Kasumi-1 (cell line): ENCODE measurements at places on chromosomes 3 and 15.

DNA sequence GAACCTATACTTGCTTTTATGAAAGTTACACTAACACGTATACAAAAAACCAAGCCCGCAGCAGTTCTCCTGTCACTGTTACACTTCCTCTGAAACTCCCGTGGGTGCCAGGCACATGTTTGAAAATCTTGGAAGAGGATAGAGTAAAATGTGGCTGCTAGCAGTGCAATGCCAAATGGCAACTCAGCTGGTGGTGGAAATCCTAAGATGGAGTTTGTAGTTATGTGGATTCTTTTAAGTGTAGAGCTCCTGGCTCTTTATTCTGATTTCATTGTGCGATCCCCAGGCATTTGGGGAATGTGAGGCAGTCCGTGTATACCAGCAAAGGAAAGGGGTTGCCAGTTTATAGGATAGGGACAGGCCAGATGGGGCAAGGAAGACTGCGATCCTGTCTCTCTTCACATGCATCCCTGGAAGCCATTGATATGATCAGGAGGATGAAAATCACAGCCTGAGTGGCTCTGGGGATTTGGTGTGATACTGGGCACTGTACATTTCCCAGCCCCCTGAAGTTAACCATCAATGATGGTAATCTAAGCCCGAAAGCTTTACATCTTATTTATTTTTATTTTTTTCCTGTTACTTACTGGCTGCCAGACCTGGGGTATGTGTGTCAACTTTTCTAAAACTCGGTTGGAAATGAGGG, 1.1 kb downstream of the STAC start:
- DNase-seq: no peak

DNA sequence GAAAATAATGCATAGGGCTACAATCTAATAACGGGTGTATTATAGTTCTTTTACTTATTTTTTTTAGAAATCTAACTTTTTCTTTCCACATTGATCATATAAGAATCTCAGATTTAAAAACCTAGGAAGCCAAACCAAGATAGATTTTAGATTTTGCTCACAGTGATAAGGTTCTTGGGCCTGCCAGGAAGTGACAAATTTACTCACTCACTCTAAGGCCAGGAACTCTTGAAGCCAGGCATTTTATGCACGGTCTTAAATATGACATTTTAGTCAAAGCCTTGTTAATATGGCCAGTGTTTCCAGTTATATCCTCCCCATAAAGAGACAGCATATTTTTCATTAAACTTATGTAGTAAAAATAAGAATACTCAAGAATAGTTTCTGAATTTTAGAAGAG, 271.4 kb downstream of the SQOR start:
- DNase-seq: no peak

GRCh38 chr15:39315206-39315850, 265.6 kb upstream of the THBS1 start:
- no peak for DNase-seq

DNA sequence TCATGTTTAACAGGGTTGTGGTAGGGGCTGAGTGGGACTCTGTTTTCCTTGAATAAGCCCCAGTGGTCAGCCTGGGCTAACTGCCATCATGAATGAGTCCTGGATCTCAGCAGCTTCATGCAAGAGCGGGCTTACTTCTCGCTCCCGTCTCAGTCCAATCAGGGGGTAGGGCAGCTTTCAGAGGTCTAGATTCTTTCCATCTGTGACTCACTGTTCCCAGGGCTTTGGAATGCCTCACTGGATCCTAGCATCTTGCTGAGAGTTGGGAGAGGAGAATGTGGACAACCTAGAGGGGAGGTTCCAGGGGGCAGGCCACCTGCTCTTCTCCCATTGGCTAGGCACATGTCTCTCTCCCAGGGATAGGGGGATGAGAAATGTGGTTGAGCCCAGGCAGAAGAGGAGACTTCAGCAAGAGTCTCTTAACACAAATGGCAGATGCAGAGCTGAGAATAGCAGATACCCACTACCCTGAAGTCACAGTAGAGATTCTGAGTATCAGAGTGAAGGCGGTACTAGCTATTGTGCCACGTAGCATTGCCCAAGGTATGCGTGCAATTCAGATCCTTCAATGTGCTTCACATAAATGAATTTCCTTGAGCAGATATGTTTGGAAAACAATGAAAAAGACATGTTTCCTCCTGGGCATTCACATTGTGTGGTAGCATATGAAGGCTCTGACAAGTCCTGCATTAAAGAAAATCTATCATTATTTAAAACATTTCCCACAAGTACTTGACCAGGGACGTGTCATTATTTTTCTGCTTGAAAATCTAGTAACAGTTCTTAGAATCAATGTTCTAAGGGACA, 257.7 kb upstream of the PROK2 start:
- DNase-seq: no peak
